ENCODE measurements at places on chromosomes 13 and 19.

DNA sequence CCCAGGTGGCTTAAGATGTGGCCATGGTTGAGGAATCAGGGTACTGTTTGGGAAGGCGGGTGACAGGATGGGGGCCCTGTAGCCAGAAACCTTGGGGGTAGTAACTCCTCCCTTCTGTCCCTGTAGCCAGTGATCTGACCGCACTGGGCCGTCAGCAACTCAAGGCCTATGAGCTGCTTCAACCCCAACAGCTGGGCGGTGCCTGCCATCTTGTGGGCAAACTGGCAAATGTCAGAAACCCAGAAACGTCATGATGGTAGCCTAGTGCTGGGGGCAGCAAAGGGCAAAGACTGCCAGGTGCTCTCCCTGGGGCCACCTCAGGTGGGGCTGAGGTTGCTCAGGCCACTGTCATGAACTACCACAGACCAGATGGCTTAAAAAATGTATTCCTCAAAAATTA, 3.5 kb downstream of the COPE start:
- DNase-seq: no peak

DNA sequence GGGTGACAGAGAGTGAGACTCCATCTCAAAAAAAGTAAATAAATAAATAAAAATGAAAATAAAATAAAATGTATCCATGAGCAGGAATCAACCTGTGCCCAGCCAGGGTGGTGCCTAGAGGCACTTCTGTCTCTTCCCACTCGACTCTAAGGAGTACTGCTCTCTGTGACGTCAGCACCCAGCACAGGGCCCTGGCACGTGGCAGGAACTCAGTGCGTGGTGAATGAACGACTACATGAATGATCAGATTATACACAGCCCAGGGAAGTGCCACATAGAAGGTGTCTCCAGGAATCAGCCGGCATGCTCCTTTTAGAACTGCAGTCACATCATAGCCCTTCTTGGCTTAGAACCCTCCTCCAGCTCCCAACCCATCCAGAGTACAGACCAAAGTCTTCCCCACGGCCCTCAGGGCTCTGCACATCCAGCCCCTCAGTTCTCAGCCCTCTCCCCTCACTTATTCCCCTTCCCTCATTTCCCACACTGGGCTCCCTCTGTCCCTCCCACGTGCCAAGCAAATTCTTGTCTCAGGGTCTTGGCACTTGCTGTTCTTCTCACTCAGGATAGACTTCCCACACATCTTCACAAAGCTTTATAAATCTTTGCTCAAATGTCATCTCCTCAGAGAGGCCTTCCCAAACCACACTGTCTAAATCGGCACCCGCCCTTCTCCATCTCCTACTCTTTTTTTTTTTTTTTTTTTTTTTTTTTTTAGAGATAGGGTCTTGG, 4.2 kb downstream of the CLIP3 start:
- no peak for DNase-seq

DNA sequence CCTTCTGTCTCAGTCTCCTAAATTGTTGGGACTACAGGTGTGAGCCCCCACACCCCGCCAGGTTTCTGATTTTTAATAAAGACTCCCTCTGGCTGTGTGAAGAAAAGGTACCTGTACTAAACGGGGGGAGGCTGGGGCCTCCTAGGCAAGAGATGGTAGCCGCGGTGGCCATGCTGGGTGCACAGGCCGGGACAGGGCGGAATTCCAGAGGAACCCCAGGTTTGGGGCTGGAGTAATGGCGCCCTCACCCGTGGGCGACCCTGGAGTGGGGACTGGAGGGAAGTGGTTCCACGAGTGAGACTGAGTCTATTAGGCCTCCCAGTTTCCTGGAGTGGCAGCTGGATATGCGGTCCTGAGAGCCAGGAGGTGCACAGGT, 1.6 kb upstream of the CBARP start:
- DNase-seq: no peak

- no peak for DNase-seq
Measured at GRCh38 chr13:111064661-111065060, 50.4 kb upstream of the ARHGEF7 start.

DNA sequence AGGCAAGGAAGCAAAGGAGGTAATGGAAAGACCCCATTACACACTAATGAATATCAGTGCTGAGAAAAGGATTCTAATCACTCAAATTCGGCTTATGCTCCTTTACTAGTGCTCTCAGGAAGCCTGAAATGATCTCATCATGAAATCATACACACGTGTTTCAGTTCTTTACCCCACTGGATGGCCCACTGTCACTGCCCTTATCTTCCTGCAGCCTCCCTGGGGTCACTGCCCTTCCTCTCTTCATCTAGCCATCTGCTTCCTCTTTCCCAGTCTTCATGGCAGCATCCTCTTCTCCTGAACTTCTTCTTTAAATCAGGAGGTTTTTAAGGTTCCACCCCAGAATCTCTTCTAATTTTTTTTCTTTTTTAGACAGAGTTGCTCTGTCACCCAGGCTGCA, 27.9 kb upstream of the EEF1AKMT1 start:
- no peak for DNase-seq

- DNase-seq: no peak
Measured at GRCh38 chr13:41502673-41503072, 45.3 kb downstream of the RGCC start.

Measured in left hindlimb (tissue), 1 donor.